ENCODE measurements at places on chromosomes 6 and 20. TPM values are rescaled to one million over a fixed set of nuclear protein-coding genes. Genes with fewer than 3 reads are reported as not detected.

ID1 gene
- 616 TPM for total RNA-seq

KIF25 gene
- total RNA-seq: not detected

SLC35D3 gene
- not detected for total RNA-seq

ELOVL2 gene
- total RNA-seq: 24.8 TPM

IPCEF1 gene
- total RNA-seq: 0.80 TPM

SYCP2 gene
- total RNA-seq: 1.7 TPM

PKIB gene
- total RNA-seq: 172 TPM

OTOR gene
- 0.37 TPM for total RNA-seq

RSPH3 gene
- total RNA-seq: 8.0 TPM

GHRH gene
- total RNA-seq: not detected

SNAP25 gene
- 3.6 TPM for total RNA-seq

ADAM33 gene
- total RNA-seq: 14.8 TPM

IMPG1 gene
- 0.44 TPM for total RNA-seq

PRR18 gene
- 0.77 TPM for total RNA-seq

PDE7B gene
- 9.2 TPM for total RNA-seq

GRCh38 chr6:47200536-47201334 is 109.0 kb downstream of the TNFRSF21 start:
- peaks cover 7% of the 10 kb centered on the region for H3K4me1 ChIP-seq
- no peaks in the 10 kb centered on the region for H3K36me3 ChIP-seq

- H3K4me1 ChIP-seq: no peaks in the 10 kb centered on the region
- H3K27me3 ChIP-seq: no peaks in the 10 kb centered on the region
- no peaks in the 10 kb centered on the region for H3K36me3 ChIP-seq
- H3K27ac ChIP-seq: peak overlapping the region; percentile 47
These were observed 38.4 kb upstream of the TGM2 start for GRCh38 chr20:38203337-38203980.

GRCh38 chr20:9807136-9807535 is 31.7 kb downstream of the PAK5 start:
- H3K27me3 ChIP-seq: no peaks in the 10 kb centered on the region
- H3K4me1 ChIP-seq: no peaks in the 10 kb centered on the region
- no peaks in the 10 kb centered on the region for H3K36me3 ChIP-seq
- DNase-seq: no peak
- no peak overlapping the region for H3K27ac ChIP-seq

GRCh38 chr6:132368916-132369481 is 32.3 kb downstream of the MOXD1 start:
- no peaks in the 10 kb centered on the region for H3K36me3 ChIP-seq
- DNase-seq: no peak
- H3K27ac ChIP-seq: no peak overlapping the region
- H3K4me3 ChIP-seq: no peak overlapping the region
- no peaks in the 10 kb centered on the region for H3K4me1 ChIP-seq

GRCh38 chr6:81262656-81263055 is 489.8 kb downstream of the TENT5A start:
- no peak for DNase-seq
- no peak overlapping the region for H3K27ac ChIP-seq
- no peak overlapping the region for H3K4me3 ChIP-seq
- no peaks in the 10 kb centered on the region for H3K27me3 ChIP-seq
- H3K4me1 ChIP-seq: no peaks in the 10 kb centered on the region

DNA sequence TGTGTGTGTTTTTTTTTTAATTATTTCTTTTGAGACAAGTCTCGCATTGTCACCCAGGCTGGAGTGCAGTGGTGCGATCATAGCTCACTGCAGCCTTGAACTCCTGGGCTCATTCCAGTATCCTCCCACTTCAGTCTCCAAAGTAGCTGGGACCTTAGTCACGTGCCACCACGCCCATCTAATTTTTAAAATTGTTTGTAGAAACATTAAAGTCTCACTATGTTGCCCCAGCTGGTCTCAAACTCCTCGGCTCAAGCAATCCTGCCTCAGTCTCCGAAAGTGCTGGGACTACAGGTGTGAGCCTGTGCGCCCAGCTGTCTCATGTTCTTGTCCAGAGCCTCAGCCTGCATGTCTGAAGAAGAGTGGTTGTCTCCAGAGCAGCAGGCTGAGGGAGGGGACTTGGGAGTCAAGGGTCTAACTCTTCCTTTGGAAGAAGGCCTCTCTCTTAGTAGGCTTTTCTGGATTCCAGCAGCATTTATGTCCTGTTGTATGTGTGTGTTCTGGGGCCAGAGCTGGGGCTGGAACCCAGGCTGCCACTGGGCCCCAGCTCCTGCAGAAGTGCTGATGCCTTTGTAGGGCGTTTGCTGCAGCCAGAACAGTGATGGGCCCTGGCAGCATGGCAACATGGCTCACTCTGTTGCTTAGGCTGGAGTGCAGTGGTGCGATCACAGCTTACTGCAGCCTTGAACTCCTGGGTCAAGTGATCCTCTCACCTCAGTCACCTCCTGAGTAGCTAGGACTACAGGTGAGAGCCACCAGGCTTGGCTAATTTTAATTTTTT is 5.4 kb downstream of the DNMT3B start:
- H3K27me3 ChIP-seq: no peaks in the 10 kb centered on the region
- no peaks in the 10 kb centered on the region for H3K36me3 ChIP-seq
- no peak overlapping the region for H3K27ac ChIP-seq
- no peak overlapping the region for H3K4me3 ChIP-seq

GRCh38 chr20:51094221-51094620 is 71.3 kb upstream of the KCNG1 start:
- DNase-seq: no peak
- H3K27me3 ChIP-seq: peaks cover 25% of the 10 kb centered on the region
- H3K27ac ChIP-seq: no peak overlapping the region
- H3K4me1 ChIP-seq: peaks cover 15% of the 10 kb centered on the region
- no peaks in the 10 kb centered on the region for H3K36me3 ChIP-seq

DNA sequence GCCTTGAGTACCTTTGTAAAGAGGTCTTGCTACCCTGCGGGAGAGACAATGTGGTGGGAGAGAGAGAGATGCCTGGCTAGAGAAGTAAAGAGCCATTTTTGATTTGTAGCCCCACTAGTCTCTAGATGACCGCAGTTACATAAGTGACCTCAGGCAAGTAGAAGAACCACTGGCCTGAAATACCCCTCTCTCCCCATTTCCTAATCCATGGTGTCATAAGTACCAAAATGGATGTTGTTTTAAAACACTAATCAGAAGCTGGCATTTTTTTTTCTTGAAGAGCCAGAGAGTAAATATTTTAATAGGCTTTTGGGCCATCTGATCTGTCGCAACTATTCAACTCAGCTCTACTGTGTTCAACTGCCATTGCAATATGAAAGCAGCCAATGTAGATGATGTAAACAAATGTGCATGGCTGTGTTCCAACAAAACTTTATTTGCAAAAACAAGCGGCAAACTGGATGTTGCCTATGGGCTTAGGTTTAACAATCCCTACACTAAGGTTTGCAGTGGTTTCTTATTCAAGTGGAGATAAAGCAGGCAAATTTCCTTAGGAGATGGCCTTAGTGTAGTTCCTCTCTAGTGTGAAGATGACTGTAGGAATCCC is 36.5 kb downstream of the RARS2 start:
- no peak overlapping the region for H3K27ac ChIP-seq
- DNase-seq: no peak
- H3K27me3 ChIP-seq: no peaks in the 10 kb centered on the region

DNA sequence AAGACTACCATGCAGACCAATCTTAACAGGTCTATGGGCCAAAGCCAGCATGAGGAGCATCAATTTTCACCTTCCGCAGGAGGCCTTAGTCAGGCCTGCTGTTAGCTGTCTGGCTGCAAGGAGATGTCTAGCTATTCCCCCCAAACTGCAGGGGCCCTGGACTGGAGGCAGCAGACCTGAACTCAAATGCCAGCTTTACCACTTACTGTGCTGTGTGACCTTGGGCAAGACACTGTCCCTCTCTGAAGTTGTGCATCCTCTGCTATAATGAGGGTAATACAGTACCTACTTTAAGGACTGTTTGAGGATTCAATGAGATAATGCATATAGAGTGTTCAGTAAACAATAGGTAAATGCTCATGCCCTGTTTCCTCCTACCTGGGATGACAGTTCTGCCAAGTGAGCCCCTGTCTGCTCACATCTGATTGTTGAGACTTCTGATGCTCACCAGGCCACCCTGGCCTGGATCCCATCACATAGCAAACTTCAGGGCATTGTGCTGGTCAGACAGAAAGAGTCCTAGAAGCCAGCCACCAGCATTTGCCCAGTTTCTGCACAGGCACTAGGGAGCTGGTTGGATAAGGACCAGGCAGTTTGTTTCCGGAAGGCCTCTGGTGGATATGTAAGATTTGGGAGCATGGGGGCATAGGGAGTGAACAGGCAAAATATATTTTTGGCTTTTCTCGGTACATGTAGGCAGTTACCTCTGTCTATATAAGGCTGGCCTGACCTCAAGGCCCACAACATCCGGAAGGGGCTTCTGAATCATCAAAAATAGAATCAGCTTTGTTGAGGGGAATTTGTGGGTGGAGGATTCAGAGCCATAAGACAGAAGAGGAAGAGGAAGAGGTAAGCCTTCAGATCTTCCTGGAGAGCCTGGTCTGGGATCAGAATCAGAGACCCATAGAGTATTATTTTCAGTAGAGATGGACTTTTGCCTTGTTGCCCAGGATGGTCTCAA is 2.3 kb upstream of the OCSTAMP start:
- H3K27me3 ChIP-seq: no peaks in the 10 kb centered on the region
- no peaks in the 10 kb centered on the region for H3K4me1 ChIP-seq
- no peak for DNase-seq
- H3K36me3 ChIP-seq: no peaks in the 10 kb centered on the region

- DNase-seq: no peak
- H3K36me3 ChIP-seq: no peaks in the 10 kb centered on the region
- no peak overlapping the region for H3K27ac ChIP-seq
- no peak overlapping the region for H3K4me3 ChIP-seq
These were observed 63.9 kb downstream of the KCNS1 start for GRCh38 chr20:45037050-45037449.

- no peaks in the 10 kb centered on the region for H3K36me3 ChIP-seq
- H3K4me1 ChIP-seq: no peaks in the 10 kb centered on the region
- no peak overlapping the region for H3K4me3 ChIP-seq
- no peak for DNase-seq
- H3K27ac ChIP-seq: no peak overlapping the region
These were observed 79.0 kb downstream of the ALDH8A1 start for GRCh38 chr6:134870677-134871498.

GRCh38 chr20:50587291-50587961 is 77.2 kb downstream of the PTPN1 start:
- no peak for DNase-seq
- H3K27ac ChIP-seq: no peak overlapping the region
- no peaks in the 10 kb centered on the region for H3K27me3 ChIP-seq
- H3K4me3 ChIP-seq: no peak overlapping the region

- DNase-seq: no peak
- H3K27me3 ChIP-seq: no peaks in the 10 kb centered on the region
- peaks cover 46% of the 10 kb centered on the region for H3K4me1 ChIP-seq
- peak overlapping the region; percentile 81 for H3K27ac ChIP-seq
- no peaks in the 10 kb centered on the region for H3K36me3 ChIP-seq
These were observed 164.3 kb downstream of the VEGFA start for GRCh38 chr6:43934183-43934802.

GRCh38 chr20:20472684-20473274 is 104.9 kb downstream of the INSM1 start:
- no peaks in the 10 kb centered on the region for H3K4me1 ChIP-seq
- H3K4me3 ChIP-seq: no peak overlapping the region
- H3K36me3 ChIP-seq: no peaks in the 10 kb centered on the region

DNA sequence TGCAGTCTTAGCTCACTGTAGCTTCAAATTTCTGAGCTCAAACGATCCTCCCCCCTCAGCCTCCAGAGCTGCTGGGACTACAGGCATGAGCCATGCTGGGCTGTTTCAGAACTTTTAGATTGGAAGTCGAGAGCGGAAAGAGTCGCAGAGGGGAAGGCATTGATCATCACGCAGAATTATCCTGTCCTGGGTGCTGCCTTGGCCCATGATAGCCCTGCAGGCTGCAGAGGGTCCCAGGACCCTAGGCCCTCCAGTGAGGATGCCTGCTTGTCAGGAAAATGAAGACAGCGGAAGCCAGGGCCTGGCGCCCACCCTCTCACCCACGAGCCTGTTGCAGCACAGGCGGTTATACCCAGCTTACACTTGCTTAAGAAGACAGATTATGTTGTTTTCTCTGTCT is 9.1 kb downstream of the TMEM181 start:
- H3K27ac ChIP-seq: no peak overlapping the region
- no peaks in the 10 kb centered on the region for H3K4me1 ChIP-seq
- H3K36me3 ChIP-seq: no peaks in the 10 kb centered on the region
- no peak overlapping the region for H3K4me3 ChIP-seq
- no peak for DNase-seq

DNA sequence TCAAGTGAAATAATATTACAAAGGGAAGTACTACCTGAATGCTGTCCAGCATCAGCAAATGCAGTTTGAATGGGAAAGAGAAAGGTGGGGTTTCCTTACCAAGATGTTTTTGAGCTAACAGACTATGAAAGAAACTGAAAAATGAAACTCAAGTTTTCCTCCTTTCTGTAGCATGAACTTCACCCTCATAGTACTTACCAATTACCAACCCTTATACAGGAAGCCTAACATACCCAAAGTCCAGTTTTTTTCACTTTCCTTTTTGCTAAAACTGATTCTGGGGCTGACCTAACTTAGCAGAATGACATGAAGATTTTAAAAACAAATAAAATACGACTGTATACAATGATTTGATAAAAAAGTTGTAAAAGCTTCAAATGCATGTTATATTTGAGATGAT is 5.2 kb downstream of the ZNFX1 start:
- H3K4me1 ChIP-seq: peaks cover 11% of the 10 kb centered on the region
- H3K27me3 ChIP-seq: no peaks in the 10 kb centered on the region
- no peak overlapping the region for H3K27ac ChIP-seq

DNA sequence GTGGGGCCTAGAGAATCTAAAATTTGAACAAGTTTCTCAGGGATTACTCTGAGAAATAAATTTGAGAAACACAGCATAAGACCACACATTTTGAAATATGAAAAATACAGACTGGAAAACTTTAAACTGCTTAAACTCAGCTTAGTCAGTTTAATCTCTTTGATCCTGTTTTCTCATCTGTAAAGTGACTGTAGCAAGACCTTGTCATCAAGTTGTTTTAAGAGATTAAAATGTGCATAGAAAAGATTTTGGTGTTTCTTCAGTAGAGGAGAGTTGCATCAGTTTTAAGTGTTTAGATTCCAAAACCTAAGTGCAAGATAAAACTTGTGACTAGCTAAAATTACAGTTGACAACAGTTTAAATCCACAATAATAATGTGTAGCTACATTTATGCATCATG is 8.1 kb upstream of the BCKDHB start:
- H3K4me1 ChIP-seq: no peaks in the 10 kb centered on the region
- peaks cover 7% of the 10 kb centered on the region for H3K27me3 ChIP-seq
- H3K36me3 ChIP-seq: no peaks in the 10 kb centered on the region
- DNase-seq: no peak

- no peaks in the 10 kb centered on the region for H3K36me3 ChIP-seq
- DNase-seq: no peak
- no peak overlapping the region for H3K4me3 ChIP-seq
- H3K27ac ChIP-seq: no peak overlapping the region
These were observed 92.9 kb downstream of the SAMD3 start for GRCh38 chr6:130129762-130130246.
